Suprapubic skin (tissue), 4 donors: ENCODE measurements at places on chromosomes 2 and 18. TPM values are rescaled to one million over a fixed set of nuclear protein-coding genes. Genes with fewer than 3 reads are reported as not detected.
A peak's percentile ranks its signal among the peaks of the same experiment; 100 is the strongest.

The PRSS56 gene
- total RNA-seq: not detected

The TRIM54 gene
- total RNA-seq: not detected

The FAM237A gene
- total RNA-seq: not detected

The OST4 gene
- 225 TPM for total RNA-seq

The CDH19 gene
- 3.8 TPM for total RNA-seq

The KCNG3 gene
- total RNA-seq: 0.59 TPM

The LONRF2 gene
- total RNA-seq: 1.9 TPM

The LYPD1 gene
- not detected for total RNA-seq

The SMAD2 gene
- total RNA-seq: 48.5 TPM

- H3K27ac ChIP-seq: no peak overlapping the region
- no peaks in the 10 kb centered on the region for H3K36me3 ChIP-seq
- no peak overlapping the region for H3K4me3 ChIP-seq
- H3K27me3 ChIP-seq: no peaks in the 10 kb centered on the region
- no peak for DNase-seq
Measured at GRCh38 chr2:55957142-55957541, 33.6 kb upstream of the EFEMP1 start.

DNA sequence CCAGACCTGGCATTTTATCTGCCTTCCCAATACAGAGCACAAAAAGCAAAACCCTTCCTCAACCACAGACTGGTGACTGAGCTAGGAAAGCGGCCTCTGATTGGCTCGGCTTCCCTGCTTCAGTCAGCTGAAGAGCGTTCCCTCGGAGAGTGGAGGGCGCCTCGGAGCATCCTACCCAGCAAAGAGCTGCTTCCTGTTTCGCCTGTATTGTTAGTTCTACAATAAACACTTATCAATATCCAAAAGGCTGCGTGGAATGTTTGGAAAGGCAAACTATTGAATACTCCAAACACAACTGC is 125.0 kb downstream of the CACNB4 start:
- no peaks in the 10 kb centered on the region for H3K27me3 ChIP-seq
- H3K36me3 ChIP-seq: no peaks in the 10 kb centered on the region
- H3K27ac ChIP-seq: no peak overlapping the region
- no peak overlapping the region for H3K4me3 ChIP-seq
- DNase-seq: no peak

- H3K4me1 ChIP-seq: no peaks in the 10 kb centered on the region
- H3K4me3 ChIP-seq: no peak overlapping the region
- no peaks in the 10 kb centered on the region for H3K27me3 ChIP-seq
Measured at GRCh38 chr18:68667121-68667520, 47.8 kb downstream of the TMX3 start.

DNA sequence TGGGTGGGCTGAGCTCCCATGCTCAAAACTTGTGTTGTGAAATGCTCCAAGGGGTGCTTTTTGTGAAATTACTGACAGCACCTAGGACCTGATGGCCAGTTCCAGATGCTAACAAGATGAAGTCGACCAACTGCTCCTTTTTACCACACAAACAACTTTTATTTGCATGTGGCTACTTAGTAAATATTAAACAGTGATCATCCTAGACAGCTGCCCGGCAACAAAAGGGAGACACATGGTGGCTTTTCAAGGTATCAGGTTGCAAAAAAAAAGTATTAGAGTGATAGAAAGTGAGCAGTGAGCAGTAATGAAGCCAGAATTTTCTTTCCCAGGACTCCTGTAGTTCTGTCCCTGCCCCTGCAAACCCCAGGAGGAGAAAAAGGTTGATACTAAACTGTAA is 118.5 kb downstream of the RPIA start:
- no peaks in the 10 kb centered on the region for H3K36me3 ChIP-seq
- no peak overlapping the region for H3K4me3 ChIP-seq
- no peaks in the 10 kb centered on the region for H3K4me1 ChIP-seq
- no peak overlapping the region for H3K27ac ChIP-seq
- H3K27me3 ChIP-seq: no peaks in the 10 kb centered on the region

DNA sequence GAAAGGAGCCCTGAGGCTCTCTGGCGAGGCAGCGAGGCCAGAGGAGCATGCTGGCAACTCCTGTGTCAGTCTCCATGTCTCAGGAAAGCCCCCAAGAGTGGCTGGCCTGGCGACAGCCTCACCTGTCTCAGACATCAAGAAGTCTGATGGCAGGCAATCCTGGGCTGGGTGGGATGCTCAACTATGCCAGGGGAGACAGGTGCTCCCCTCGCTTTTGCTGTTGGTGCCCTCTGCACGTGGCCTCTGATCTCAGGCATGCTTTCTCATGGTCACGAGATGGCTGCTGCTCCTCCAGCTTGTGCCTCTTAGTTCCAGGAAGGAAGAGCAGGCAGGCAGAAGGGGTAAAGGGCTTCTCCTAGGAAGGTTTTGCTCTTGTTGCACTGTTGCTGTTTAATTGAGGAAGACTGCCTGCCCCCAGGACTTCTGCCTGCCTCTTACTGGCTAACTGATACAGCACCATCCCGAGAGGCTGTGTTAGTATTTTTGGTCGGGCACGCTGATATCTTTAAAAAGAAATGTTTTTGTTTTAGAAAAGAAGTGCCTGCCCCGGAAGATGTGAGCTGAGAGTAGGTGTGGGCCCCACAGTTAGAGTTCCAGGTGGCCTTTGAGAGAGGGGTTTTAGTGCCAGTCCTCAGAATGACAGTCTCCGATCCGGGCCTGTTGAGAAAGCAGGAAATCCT is 344.8 kb upstream of the HS6ST1 start:
- peaks cover 6% of the 10 kb centered on the region for H3K27me3 ChIP-seq
- DNase-seq: peak; percentile 35
- H3K36me3 ChIP-seq: no peaks in the 10 kb centered on the region

GRCh38 chr2:2993172-2993692 is 384.4 kb downstream of the EIPR1 start:
- H3K4me1 ChIP-seq: no peaks in the 10 kb centered on the region
- no peaks in the 10 kb centered on the region for H3K27me3 ChIP-seq
- no peak overlapping the region for H3K4me3 ChIP-seq
- no peak overlapping the region for H3K27ac ChIP-seq

DNA sequence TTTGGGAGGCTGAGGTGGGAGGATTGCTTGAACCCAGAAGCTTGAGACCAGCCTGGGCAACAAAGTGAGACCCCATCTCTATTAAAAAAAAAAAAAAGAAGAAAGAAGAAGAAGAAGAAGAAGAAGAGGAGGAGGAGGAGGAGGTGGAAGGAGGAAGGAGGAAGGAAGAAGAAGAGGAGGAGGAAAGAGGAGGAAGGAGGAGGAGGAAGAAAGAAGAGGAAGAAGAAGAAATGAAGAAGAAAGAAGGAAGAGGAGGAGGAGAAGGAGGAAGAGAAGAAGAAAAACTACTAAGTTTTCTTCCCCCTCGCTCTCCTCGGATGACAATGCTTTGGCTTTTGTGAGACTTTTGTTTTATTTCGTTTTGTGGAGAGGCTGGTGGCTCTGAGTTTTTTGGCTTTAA is 30.1 kb upstream of the EFHD1 start:
- no peak overlapping the region for H3K4me3 ChIP-seq
- no peaks in the 10 kb centered on the region for H3K36me3 ChIP-seq
- H3K27me3 ChIP-seq: no peaks in the 10 kb centered on the region

DNA sequence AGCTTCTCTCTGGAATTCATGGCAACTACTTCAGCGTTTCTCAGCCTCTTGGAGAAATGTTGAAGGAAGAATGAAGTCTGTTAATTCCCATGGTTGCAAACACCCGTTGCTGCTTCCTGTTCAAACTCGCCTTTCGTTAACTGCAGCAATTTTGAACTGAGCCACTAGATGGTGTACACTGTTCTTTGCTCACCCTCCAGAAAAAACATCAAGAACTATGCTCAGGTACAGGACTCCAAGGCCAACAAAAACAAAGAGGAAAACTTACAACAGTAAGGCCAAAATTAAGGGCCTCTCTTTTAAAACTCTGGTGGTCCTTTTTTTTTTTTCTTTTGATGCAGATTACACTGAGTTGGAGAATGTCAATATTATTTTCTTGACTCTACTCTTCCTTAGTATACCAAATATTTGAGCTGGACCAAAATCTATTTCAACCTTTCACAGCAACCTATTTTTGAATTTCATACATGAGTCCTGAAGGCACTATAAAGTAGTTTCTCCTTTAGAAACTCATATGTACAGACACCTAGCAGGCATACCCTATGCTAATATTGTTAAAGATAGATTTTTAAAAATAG is 58.2 kb downstream of the KLHL14 start:
- no peak overlapping the region for H3K27ac ChIP-seq
- no peak for DNase-seq
- peaks cover 2% of the 10 kb centered on the region for H3K4me1 ChIP-seq

DNA sequence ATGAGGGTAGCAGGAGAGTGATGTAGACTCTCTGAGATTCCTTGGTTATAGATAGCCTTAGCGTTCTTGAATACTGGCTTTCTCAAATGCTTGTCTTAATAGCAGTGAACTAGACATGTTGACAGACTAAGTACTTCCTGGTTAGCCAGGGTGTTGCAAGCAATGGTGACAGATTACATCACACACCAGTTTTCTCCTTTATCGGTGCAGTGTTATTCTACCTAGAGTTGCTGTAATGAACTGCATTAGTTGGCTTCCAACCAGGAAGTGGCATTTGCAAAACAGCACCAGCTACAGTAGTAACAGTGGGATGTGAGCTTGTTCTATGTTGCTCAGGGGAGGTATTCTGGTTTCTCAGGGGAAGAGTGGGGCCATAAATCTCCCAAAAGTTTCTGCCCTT is 582.2 kb upstream of the DDX18 start:
- no peaks in the 10 kb centered on the region for H3K4me1 ChIP-seq
- H3K27ac ChIP-seq: no peak overlapping the region
- no peaks in the 10 kb centered on the region for H3K36me3 ChIP-seq
- no peaks in the 10 kb centered on the region for H3K27me3 ChIP-seq

- H3K36me3 ChIP-seq: no peaks in the 10 kb centered on the region
- DNase-seq: no peak
- H3K4me1 ChIP-seq: no peaks in the 10 kb centered on the region
- H3K4me3 ChIP-seq: no peak overlapping the region
- H3K27ac ChIP-seq: no peak overlapping the region
Measured at GRCh38 chr18:40558706-40559392, 1396.2 kb upstream of the PIK3C3 start.

- peaks cover 14% of the 10 kb centered on the region for H3K4me1 ChIP-seq
- DNase-seq: peak; percentile 87
- H3K27me3 ChIP-seq: no peaks in the 10 kb centered on the region
- H3K36me3 ChIP-seq: no peaks in the 10 kb centered on the region
- H3K27ac ChIP-seq: no peak overlapping the region
- H3K4me3 ChIP-seq: peak overlapping the region; percentile 53
Measured at GRCh38 chr2:238231251-238231793, 8.5 kb downstream of the HES6 start.

GRCh38 chr18:24095976-24096375 is 42.9 kb upstream of the CABYR start:
- peaks cover 17% of the 10 kb centered on the region for H3K36me3 ChIP-seq
- peaks cover 5% of the 10 kb centered on the region for H3K4me1 ChIP-seq
- no peak for DNase-seq
- H3K27ac ChIP-seq: no peak overlapping the region
- H3K4me3 ChIP-seq: no peak overlapping the region
- no peaks in the 10 kb centered on the region for H3K27me3 ChIP-seq

- peaks cover 4% of the 10 kb centered on the region for H3K4me1 ChIP-seq
- H3K4me3 ChIP-seq: no peak overlapping the region
- no peak overlapping the region for H3K27ac ChIP-seq
- no peaks in the 10 kb centered on the region for H3K36me3 ChIP-seq
Measured at GRCh38 chr18:5456577-5457461, 87.0 kb downstream of the EPB41L3 start.

DNA sequence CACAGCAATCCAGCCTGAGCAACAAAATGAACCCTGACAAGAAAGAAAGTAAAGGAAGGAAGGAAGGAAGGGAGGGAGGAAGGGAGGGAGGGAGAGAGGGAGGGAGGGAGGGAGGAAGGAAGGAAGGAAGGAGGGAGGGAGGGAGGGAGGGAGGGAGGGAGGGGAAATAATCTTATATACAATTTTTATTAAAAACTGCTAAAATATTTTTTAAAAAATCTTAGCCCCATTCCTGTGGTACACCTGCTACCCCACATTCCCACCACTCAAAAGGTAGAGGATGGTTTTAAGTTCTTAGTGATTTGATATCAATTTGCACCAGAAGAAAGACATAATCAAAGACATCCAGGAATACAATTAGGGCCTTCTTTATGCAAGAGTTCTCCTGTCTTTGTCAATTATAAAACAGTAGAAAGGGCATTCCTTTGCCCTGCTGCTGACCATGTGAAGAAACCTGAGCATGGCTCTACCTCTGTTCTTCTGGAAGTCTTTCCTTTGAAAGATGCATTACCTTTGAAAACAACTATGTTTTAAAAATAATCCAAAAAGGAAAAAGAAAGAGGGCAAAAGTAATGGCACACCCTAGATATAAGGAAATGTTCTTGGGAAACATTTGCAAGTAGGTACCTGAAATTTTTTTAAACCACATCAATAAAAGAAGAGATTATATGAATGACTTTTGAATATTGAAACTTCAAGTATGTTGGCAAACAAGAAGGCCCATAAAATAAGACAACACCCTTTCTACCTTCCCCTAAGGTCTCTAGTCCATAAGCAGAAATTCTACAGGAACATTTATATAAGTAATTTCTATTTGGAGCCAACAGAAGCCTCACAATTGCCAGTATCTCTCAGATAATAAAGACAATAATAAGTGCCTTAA is 33.7 kb upstream of the ACVR2A start:
- no peak for DNase-seq
- no peaks in the 10 kb centered on the region for H3K36me3 ChIP-seq
- no peak overlapping the region for H3K27ac ChIP-seq
- H3K27me3 ChIP-seq: no peaks in the 10 kb centered on the region
- no peak overlapping the region for H3K4me3 ChIP-seq

DNA sequence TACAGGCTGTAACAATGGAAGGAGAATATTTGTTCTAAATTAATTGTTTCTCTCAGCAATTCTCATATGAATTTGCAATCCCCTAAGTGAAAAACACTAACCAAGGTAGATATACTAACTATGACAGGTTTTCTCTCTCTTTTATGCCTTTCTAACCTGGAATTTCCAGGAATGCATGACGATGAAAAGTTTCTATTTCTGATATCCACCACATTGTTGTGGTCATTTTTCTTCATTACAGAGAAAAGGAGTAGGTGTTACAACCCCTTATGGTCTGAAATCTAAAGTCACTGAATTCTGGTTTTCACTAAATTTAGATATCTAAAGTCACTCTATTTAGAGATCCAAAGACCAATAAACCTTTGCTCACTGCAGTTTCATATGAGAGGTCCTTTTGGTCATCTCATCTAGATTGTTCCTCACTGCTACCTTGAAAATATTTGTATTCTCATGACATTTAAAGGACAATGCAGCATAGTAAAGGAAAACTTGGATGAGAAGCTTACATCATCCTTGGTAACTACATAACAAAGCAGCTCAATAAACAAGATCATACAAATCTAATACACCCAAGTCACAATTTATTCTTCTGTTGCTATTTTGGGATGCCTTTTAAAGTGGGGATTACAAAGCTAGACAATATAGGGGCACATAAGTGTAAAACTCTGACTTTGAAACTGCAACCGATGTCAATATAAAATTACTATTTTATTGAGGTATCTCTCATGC is 85.8 kb downstream of the TCF4 start:
- H3K27ac ChIP-seq: no peak overlapping the region
- no peaks in the 10 kb centered on the region for H3K36me3 ChIP-seq
- no peak for DNase-seq
- no peak overlapping the region for H3K4me3 ChIP-seq
- H3K4me1 ChIP-seq: peaks cover 4% of the 10 kb centered on the region
- H3K27me3 ChIP-seq: no peaks in the 10 kb centered on the region
